ENCODE measurements at places on chromosomes 5 and 9.

DNA sequence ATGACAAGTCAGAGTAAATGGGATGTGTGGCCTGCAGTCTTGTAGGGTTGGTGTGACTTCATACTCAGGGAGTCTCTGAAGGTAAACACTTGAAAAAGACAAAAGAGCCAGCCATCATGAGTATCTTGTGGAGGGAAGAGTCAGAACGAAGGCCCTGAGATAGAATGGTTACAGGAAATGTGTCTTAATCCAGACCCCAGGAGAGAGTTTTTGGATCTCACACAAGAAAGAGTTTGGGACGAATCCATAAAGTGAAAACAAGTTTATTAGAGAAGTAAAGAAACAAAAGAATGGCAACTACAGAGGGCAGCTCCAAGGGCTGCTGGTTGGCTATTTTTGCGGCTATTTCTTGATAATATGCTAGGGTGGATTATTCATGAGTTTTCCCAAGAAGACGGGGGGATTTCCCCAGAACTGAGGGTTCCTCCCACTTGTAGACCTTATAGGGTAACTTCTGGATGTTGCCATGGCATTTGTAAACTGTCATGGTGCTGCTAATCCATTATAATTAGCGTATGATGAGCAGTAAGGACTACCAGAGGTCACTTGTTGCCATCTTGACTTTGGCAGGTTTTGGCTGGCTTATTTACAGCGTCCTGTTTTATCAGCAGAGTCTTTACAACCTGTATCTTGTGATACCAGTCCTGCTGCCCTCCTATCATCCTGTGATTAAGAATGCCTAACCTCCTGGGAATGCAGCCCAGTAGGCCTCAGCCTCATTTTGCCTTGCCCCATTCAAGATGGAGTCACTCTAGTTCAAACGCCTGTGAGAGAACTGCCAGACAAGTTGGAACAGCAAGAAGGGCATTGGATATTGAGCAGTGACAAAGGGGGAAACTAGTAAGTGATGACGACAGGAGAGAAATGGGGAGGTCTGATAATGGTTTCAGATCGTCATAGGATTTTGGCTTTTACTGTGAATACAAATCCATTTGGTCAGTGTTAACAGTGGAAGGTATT, 34.0 kb downstream of the MTRR start:
- DNase-seq = no peak

GRCh38 chr9:124000161-124000783, 11.3 kb upstream of the LHX2 start:
- no peak for DNase-seq

GRCh38 chr5:119353686-119354366, 2.0 kb upstream of the TNFAIP8 start:
- no peak for DNase-seq

DNA sequence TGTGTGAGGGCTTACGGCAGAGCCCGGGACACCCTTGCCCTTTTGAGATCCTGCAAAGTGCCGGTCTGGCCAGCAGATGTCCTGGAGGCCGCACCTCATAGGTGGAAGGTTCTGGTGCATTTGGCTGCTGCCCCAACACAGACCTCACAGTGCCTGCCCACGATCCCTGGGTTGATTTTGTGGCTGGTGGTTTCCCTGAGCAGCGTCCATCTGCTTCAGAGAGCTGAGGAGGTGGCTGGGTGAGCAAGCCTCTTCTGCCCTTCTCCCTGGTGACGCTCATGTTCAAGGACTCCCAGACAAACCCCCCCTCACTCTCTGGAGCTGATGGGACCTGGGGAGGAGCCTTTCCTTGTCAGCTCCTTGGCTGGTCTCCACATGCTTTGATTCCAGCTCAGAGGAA, 18.9 kb downstream of the BNIP1 start:
- DNase-seq = no peak

DNA sequence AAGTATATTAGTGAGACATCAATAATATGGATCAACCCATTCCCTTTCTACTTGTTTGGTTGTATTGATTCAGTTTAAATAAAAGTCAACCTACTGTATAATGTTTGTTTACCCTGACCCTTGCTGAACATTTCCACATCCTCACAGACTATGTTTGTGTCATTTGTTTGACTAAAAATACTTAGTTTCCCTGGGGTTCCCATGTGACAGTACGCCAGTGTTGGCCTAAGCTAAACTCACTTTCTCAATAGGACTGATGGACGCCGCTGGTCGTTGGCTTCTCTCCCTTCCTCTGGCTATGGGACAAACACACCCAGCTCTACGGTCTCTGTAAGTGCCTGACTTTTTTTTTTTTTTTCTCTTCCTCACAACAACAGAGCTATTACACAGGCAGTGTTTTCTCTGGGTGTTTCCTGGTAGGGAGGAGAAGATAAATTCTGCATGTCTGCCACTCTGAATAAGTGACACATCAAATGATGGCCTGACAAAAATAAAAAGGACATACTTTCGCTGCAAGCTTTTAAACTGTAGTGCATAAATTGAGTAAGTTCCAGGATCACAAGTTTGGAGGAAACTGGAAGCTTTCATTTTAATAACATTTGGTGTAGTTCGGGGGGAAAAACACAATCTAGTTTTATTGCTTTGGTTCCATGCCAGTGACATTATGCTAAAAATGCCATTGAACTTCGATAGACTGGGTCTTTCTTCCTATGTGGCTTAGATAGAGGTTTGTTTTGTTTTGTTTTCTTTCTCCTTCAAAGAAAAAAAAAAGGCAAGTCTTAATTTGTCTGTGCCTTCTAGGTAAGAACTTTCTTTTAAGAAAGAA, 101.0 kb downstream of the CD180 start:
- DNase-seq = no peak

- no peak for DNase-seq
These were observed 41.0 kb upstream of the EGFL7 start for GRCh38 chr9:136621734-136622093.

DNA sequence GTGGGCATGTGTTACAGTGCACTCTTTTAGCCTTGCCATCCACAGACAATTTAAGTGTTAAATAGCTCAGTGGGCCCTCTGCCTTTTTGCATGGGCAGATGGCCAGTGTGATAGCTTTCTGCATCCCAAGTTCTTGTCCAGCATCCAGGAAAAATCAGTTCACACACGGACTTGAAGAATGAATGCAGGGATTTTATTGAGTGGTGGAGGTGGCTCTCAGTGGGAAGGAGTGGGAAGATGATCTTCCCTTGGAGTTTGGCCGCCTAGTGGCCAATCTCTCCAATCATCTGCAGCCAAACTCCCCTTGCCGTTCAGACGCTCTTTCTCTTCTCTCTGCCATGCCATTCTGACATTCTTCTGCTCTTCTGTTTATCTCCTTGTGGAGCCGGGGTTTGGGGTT, 322.4 kb upstream of the GRAMD2B start:
- DNase-seq = no peak

GRCh38 chr9:78783743-78784142, 486.8 kb downstream of the PSAT1 start:
- no peak for DNase-seq

DNA sequence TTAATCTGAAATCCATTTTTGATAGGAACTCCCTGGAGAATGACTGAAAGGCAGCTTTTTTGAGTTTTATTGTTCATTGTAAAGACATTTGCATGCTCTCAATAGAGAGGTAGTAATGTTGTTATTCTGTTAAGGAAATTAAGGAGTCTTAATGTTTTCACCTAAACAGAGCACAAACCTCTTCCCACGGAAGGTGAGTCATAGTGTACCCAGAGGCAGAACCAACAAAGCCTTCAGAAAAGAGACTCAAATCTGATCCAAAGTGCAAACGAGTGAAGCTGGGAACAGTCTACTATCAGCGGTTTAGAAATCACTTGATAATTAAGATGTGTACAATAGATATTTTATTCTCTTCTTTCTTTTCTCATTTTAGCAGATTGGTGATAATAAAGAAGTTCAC, 470.5 kb downstream of the PLK2 start:
- DNase-seq = no peak

GRCh38 chr9:36840898-36841536, 193.1 kb downstream of the PAX5 start:
- DNase-seq = no peak

DNA sequence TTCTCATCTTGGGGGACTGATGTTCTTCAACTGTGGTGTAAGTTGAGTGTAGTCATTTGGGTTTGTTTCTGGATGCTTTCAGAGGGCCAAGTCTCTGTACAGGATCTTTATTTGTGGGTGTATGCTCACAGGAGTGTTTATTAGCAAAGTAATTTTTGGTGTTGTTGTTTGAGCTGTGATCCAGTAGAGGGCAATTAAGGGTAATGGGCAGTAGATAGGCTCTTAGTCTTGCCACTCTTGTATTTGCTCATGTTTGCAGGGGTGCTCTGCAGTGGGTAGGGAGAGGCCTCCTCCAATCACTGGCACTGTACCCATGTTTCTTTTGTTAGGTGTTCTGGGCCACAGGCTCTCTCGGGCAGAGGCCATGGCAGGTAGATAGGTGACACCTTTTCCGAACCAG, 45.9 kb upstream of the ITGA2 start:
- no peak for DNase-seq

DNA sequence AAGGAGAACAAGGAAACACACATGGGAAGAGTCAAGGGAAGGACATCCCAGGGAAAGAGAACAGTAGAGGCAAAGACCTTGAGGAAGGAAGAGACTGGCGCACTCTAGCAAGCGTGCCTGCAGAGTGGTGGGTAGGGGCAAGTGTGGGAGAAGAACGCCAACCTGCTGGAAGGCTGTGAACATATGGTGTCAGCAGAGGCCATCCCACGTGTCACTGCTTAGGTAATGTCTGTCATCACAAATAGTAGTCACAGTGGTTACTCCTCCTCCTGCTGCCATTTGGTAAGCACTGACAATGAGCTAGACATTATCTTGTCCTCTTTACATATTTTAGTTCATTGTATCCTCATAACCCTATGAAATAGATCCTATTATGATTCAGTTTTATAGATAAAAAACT, 206.4 kb upstream of the TRIM32 start:
- no peak for DNase-seq

- DNase-seq = no peak
These were observed 96.1 kb downstream of the ZNF462 start for GRCh38 chr9:106958955-106959657.

DNA sequence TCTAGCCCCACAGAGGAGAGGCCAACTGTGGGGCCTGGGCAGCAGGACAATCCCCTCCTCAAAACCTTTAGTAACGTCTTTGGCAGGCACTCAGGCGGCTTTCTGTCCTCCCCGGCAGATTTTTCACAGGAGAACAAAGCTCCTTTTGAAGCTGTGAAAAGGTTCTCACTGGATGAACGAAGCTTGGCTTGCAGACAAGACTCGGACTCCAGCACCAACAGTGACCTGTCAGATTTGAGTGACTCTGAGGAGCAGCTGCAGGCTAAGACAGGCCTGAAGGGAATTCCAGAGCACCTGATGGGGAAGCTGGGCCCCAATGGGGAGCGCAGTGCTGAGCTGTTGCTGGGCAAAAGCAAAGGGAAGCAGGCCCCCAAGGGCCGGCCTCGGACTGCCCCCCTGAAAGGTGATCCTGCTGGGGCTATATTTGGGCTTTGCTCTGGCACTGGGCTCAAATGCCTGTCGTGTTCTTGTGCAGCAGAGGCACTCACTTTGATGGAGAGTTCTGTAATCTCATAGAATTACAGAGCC, 39.4 kb downstream of the KDM3B start:
- no peak for DNase-seq

- DNase-seq = no peak
These were observed 287.3 kb upstream of the NUDT12 start for GRCh38 chr5:103849934-103850333.

- no peak for DNase-seq
These were observed 14.2 kb upstream of the SERINC5 start for GRCh38 chr5:80269991-80270438.

DNA sequence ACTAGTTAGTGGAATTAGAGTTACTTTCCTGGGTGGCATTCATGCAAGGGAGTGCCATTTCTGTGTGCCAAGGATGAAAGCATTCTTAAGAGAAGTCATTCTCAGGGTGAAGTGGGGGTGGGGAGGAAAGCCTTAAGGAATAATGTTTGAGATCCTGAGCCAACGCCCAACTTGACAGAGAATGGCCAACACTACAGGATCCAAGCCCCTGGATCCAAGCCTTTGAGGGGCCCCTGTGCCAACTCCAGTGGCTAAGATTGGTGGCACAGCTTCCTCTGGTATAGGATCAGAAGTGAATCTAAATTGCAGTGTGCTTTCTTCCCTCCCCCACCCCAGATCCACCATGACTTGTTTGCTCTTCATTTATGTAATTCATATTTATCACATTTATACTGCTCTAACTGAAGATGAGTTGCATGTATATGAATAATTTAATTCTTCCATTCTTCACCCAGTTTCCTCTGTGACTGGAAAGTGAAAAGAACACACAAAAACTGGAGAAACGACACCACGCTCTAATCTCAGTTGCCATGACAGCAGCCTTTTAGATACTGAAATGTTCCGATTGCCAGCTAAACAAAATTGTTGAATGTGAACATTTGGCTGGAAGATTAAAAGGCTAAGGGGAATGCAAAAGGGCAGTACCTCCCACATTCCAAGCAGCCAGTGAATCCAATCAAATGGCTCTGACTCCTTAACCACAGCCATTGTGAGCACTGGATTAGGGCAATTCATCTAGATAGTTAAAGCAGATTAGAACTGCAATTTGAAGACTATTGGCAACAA, 4.5 kb downstream of the ZNF608 start:
- no peak for DNase-seq

DNA sequence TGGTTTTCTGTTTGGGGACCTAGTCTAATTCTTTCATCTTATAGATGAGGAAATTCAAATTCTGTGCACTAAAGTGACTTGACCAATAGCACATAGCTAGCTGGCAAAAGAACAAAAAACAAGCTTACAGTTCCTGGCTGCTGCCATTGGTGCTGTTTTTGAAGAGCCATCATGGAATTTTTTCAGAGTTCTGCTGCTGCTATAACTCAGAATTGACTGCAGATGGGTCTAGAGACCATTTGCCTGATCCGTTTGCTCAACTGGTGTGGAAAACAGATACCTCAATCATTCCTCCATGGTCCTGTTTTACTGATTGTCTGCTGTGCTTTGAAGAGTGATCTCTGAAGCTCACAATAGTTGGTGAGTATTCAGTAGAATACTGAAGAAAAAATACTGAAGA, 15.2 kb downstream of the FBXL7 start:
- no peak for DNase-seq

DNA sequence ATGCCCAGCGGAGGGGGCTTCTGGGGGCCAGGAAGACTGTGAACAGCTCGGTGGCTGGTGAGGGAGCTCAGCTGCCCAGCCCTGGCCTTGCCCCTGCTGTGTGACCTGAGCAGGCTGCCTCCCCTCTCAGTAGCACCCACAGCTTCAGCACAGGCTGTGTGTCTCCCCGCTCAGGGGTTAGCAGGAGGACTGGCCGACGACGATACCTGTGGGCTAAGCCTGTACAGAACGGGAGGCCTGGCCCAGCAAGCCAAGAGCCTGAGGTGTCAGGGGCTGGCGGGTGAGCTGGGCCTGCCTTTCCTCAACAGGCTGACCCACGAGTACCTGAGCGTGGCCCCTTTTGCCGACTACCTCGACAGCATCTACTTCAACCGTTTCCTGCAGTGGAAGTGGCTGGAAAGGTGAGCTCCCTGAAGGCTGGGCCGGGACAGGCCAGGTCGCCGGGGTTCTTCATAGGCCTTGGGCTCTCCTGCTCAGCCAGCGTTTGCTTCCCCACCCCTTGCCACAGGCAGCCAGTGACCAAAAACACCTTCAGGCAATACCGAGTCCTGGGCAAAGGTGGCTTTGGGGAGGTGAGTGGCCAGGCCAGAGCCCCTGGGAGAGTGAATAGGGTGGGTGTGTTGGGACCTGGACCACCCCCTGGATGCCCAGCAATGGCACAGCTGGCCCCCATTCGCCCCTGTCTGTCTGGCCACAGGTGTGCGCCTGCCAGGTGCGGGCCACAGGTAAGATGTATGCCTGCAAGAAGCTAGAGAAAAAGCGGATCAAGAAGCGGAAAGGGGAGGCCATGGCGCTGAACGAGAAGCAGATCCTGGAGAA, 6.6 kb downstream of the GRK6 start:
- no peak for DNase-seq

GRCh38 chr5:107806271-107806670, 135.5 kb upstream of the EFNA5 start:
- no peak for DNase-seq
